ENCODE measurements at places on chromosomes 12 and 14.

DNA sequence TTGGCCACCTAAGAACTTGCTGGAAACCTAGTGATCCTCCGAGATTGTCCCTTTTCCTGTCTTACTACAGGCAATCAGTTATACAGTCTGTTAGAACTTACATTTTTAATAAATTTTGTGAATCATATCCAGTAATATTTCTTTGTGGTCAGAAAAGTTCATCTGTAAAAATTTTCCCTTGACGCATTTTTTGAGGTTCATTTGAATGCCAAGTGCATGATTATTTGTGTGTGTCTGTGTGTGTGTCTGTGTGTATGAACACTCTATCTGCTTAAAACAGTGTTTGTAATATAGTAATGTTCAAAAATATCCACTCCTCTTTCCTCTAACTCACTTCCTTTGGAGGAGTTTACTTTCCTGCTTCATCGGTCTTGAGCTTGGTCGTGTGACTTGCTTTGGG is 468.7 kb upstream of the FLRT2 start:
- no peak for DNase-seq

- no peak for DNase-seq
These were observed 972 bp downstream of the PTGDR start for GRCh38 chr14:52268279-52269061.

DNA sequence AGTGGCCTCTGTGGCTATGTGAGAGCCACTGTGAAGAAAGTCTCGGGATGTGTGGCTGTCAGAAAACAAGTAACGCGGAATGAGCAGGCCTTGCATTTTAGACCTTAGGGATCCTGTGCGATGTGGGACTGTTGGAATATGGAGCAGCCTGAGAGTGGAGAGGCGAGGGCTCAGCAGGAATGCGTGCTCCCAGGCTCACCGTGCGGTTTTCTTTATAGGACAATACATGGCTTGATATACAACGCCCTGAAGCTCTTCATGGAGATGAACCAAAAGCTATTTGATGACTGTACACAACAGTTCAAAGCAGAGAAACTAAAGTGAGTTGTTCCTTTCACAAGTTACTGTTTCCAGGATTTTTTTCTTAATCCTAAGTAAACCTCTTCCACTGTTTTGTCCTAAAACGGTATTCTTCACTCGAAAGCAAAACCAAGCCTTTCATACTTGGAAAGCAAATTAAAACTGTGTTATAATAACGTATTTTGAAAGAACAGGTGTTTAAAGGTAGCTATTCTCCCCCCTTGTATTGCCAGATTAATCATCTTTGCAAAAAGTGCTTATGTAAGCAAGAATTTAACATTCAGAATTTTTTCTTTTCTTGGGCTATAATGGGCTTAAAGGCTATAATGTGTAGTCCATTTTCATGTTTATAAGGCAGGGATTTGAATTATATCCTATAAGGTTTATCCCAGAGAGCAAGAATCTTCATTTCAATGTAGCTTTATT is 54.8 kb upstream of the DYNC1H1 start:
- DNase-seq, result no peak

DNA sequence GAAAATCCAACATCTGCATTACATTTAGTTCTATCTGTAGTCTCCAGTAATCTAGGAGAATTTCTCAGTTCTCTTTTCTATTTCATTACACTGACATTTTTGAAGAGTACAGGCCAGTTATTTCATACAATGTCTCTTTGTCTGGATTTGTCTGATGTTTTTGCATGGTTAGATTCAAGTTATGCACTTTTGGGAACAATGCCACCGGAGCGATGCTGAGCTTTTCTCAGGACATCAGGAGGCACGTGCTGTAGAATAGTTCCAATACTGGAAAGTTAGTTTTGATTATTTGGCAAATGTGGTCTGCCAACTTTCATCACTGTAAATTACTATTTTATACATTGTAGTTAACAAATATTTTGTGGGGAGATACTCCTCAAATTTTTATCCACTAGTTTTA is 43.1 kb downstream of the ALDH1L2 start:
- no peak for DNase-seq

- no peak for DNase-seq
These were observed 1.8 kb downstream of the MSRB3 start for GRCh38 chr12:65280306-65280705.

DNA sequence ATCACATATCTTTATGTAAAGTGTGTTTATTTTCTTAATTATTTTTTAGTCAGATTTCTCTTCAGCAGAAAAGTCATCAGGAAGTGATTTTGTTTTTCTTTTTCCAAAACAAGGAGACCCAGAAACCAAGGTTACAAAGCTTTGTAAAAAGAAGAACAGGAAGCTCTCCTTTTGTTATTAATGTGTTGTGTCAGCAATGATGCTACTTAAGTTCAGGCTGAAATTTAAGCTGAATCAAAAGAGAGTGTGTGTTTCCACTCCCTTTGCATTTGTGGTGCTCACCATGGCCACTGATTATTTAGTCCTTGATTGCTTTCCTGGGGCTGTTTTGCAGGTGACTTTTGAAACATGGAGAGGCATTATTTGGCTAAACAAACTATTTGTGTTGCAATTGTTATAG is 155.3 kb upstream of the ATP2B1 start:
- DNase-seq, result no peak

Measured in NCI-H2171 treated with DMSO at 0.1 percent for 48 hours (cell line).